ENCODE measurements at places on chromosomes 13 and 19. TPM values are rescaled to one million over a fixed set of nuclear protein-coding genes. Genes with fewer than 3 reads are reported as not detected.

LHB gene
- not detected for total RNA-seq

FBXO17 gene
- 18.0 TPM for total RNA-seq

CARS2 gene
- 77.0 TPM for total RNA-seq

DUS3L gene
- total RNA-seq: 53.3 TPM

CD320 gene
- 99.8 TPM for total RNA-seq

OR7A5 gene
- total RNA-seq: not detected

GRCh38 chr13:100128373-100128772, 39.5 kb downstream of the PCCA start:
- no peak overlapping the region for H3K4me3 ChIP-seq
- DNase-seq: no peak
- H3K27ac ChIP-seq: no peak overlapping the region
- no peaks in the 10 kb centered on the region for H3K27me3 ChIP-seq
- H3K36me3 ChIP-seq: no peaks in the 10 kb centered on the region
